ENCODE measurements at places on chromosomes 7 and 10.

GRCh38 chr10:86287110-86287793 lies 79.3 kb downstream of the GRID1 start:
- no peak for DNase-seq

DNA sequence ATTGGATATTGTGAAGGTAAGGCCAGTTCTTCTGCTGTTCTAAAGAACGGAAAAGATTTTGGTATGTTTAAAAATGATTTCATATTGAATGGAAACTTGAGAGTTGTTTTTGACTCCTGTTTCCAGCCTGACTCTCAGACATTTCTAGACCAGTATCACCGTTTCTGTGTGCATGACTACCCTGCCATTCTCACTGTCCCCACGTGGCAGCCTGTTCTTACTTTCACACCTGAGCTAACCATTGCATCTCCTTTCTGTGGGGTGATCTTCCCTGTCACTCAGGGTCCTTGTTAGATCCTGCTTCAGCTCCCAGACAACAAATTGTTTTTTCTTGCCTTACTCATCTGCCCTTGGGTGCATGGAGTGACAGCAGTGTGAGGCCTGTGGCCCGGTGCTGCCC lies 38.9 kb downstream of the GLRX3 start:
- DNase-seq, result no peak

DNA sequence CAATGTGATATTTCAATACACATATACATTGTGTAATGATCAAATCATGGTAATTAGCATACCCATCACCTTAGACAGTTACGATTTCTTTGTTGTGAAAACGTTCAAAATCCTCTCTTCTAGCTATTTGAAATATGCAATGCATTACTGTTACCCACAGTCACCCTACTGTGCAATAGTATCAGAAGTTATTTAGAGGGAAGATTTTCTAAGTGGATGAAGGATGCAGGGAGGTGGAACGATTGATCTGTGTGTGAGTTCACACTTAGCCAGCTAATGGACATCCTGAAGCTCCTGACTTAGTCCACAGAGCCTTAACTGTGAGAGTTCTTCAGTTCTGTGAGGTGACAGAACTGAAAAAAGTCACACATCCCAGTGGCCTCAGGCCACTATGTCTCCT lies 97.2 kb upstream of the LAMB4 start:
- DNase-seq, result no peak

DNA sequence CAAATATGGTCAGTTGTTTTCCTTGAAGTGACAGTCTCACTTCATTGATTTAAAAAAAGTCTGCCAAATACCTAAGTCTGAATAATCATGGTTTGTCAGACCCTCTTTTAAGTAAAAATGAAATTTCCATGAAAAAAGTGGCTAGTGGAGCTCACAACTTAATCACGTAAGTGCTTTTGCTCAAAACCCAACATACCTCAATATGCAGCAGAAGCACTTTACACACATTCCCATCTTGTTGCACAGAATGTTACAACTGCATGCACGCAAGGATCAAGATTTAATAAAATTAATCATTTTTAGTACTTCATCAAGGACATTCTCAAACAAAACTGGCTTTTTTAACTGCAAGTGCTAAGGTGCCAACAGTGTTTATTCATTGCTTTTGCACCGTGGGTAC lies 21.6 kb downstream of the EZH2 start:
- DNase-seq, result no peak

GRCh38 chr7:99563650-99564049 lies 5.2 kb downstream of the ZNF655 start:
- DNase-seq, result no peak

- DNase-seq, result no peak
These were observed 50.8 kb downstream of the SH2D4B start for GRCh38 chr10:80588546-80588945.

DNA sequence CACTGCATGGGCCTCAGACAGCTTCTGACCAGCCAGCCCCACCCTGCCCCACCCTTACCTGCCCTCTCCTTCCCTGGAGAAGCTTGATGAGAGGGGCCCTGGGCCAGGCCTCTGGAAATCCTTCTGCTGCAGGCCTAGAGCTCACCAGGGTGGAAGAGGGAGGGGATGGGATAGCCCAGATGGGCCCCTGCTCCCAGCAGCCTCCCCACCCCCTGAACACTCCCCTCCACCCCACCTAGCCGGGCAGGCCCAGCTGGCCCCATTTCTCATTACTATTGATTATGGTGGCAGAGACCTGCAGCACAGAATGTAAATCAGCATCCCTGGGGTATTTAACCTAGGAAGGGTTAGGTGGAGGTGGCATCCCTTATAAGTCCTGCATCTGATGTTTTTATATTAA lies 11.6 kb upstream of the RET start:
- no peak for DNase-seq

DNA sequence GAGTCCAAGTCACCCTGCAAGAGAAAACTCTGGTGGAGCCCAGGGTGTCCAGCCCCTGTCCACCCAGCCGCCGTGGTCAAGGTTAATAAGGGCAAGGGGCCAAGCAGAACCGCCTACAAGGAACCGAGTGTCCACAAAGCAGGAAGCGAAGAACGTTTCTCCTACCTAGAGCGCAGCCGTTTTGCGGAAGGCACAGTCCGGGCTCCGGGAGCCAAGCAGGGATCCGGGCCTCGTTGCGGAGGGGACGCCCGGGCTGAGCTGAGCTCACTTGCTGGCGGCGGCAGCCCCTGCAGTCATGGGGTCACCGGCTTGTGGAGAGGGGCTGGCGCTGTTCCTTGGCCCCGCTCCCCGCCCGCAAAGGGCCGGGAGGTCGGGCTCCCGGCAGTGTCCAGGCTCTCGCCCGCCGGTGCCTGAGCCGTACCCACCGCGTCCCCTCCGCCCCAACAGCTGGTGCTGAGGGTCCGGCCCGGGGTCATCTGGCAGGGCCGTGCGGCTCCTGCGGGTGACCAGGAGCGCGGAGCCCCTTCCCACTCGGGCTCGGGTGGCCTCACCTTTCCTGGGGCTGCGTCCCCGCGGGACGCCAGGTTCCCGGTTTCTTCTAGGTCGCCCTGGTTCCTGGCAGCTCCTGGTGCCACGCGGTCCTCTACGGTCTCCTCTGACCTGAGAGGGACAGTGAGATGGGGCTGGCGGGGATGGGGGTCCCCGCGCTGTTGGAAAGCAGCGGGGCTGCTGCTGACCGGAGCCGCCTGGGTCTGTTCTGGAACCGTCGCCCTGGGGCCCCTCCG lies 14.0 kb upstream of the ZNF273 start:
- no peak for DNase-seq

DNA sequence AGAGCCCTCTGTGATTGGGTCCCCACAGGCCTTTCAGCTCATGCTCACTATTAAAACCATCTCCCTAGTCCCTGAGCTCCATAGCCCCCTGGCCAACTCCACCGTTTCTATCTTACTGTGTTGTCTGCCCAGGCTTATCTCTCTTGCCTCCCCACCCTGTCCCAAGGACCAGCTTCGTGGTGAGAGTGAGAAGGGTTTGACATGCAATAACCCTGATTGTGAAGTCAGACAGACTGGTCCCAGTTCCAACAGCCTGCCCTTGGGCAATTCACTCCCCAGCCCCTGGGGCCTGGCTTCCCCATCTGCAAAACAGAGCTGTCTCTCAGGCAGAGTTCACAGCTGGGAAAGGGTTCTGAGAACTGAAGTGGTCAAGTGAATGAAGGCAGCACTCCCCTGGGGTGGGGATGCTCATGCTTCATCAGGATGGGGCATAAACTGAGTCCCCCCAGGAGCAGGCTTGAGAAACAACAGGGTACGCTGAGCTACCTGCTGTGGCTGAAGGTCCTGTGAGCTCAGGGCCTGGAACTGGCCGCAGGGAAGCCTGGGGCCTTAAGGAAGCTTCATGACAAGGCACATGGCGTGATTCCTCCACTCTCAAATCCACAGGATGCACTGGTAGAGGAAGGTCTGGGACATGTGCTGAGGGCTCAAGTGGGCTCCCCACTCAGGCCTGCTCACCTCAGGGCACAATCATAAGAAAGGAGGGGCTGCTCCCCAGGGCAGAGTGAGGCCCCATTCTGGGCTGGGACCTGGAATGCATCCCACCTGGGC lies 1.8 kb upstream of the PPIF start:
- no peak for DNase-seq

GRCh38 chr7:108124820-108125219 lies 5.3 kb downstream of the LAMB4 start:
- no peak for DNase-seq

DNA sequence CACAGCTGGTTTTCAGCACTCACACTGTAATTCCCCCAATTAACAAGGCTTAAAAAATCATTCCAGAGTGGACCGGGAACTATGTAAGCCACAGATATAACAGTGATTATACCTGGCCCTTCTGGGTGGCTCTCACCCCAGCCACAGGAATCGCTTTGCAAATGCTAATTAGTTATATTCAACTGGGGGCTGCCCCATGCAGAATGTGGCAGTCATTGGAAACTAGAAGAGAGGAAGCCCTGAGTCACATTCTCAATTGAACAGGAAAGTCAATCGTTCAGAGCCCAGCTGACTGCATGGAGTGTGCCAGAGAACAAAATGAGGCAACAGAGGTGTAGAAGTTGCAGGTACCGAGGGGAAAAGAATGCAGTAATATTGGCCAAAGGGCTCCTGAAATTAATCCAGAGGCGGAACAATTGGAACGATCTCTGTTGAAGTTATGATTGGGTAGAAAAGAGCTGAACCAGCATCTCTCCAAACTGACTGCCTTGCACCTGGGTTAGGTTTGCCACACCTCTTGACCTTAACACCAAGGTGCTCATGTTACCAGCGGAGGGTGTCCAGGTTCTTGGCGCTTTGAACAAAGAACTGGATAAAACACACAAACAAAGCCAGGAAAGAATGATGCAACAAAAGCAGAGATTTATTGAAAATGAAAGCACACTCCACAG lies 909.7 kb upstream of the AUTS2 start:
- no peak for DNase-seq

DNA sequence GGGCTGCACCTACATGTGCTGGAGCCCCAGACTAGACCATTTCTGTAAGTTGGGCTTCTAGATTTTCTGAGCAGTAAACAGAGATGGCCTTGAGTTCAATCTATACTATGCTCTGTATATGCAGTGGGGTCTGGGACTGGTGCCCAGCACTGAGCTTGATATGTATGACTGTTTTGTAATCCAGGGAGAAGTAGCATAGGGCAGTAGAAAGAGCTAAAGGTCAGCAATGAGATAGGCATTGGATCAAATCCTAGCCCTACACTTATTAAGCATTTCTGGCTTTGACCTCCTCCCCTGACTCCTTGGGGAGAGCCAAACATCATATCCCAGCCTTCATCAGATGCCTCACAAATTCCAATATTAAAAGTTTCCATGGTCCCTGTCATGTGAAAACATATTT lies 254.6 kb downstream of the TSPAN12 start:
- no peak for DNase-seq

DNA sequence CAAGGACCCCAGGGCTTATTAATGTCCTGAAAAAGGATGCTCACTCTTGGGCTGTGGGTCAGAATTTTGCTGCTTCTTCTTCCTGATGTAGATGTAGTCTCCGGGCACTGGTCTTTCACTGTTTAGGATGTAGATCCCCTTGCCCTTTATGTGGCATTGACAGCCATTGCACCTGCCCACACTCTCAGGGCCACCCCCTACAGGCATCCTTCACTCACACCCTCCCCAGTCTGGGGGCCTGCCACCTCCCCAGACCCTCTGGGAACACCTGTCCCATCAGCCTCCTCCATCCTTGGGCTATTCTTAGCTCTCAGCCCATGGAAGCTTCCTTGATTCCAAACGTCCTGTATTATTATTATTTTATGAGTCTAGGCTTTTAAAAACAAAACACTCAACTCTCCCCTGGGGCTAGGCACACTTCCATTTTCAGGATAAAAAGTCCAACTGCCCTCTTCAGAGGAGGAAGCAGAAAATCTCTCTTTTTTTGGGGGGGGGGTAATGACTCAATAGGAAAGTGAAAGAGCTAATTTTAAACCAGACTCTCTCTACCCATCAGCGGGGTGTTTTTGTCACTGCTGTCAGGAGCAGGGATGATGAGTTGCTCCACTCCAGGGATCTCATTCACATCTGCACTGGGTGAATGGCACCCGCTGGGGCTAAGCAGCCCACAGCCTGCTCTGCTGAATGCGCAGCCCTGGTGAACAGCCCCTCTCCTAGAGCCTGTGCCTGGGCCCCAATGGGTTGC lies 11.5 kb upstream of the KLRG2 start:
- no peak for DNase-seq

GRCh38 chr10:6603142-6604125 lies 23.4 kb upstream of the PRKCQ start:
- DNase-seq, result no peak

DNA sequence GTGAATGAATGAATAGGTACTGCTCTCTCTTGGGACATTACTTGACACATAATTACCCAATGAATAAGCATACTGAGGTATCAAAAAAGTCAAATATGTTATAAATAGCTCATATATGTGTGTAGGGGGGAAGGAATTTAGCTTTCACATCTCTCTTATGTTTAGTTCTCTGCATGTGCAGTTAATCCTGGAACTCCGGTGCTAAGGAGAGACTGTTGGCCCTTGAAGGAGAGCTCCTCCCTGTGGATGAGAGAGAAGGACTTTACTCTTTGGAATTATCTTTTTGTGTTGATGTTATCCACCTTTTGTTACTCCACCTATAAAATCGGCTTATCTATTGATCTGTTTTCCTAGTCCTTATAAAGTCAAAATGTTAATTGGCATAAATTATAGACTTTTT lies 1.2 kb downstream of the CFTR start:
- no peak for DNase-seq

- DNase-seq, result no peak
These were observed 54.3 kb downstream of the SLC16A9 start for GRCh38 chr10:59655309-59655708.

- DNase-seq, result no peak
These were observed 184.4 kb upstream of the KLF14 start for GRCh38 chr7:130918129-130919052.

- peak; percentile 21 for DNase-seq
These were observed 68.5 kb downstream of the MAP3K8 start for GRCh38 chr10:30502266-30503060.

DNA sequence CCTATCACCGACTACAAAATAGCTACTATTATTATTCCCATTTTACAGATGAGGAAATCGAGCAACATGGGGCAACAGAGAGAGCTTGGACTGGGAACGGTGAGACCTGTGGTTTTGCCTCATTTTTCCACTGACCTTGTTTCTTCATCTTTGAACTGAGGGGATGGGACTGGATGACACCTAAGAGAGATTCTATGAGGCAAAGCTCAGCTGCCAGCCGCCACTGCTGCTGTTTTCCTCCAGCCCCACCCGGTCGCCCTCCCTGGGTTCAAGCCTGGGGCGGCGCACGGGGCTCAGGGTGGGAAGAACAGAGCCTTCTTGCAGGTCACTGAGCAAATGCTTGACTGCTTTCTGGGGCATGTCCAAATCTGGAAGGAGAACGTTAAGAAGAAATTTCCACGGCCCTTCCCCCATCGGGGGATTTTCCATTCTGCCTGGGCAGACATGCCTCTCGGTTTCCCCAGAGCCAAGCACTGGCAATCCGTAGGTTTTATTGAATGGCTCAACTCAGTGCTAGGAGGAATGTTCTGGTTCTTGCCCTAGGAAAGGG lies 12.3 kb downstream of the DDIT4 start:
- no peak for DNase-seq

- no peak for DNase-seq
These were observed 75.5 kb downstream of the SIRT1 start for GRCh38 chr10:67959839-67960476.

GRCh38 chr7:111671927-111672326 lies 109.6 kb upstream of the IMMP2L start:
- DNase-seq, result no peak

Data from stimulated activated CD8-positive, alpha-beta memory T cell treated with anti-CD3 and anti-CD28 coated beads, Interleukin-4, amount 100 ng/mL, for 24 hours (primary cell).